Activated T-cell treated with anti-CD3 and anti-CD28 coated beads for 24 hours (primary cell): ENCODE measurements at places on chromosomes 6 and 20.

DNA sequence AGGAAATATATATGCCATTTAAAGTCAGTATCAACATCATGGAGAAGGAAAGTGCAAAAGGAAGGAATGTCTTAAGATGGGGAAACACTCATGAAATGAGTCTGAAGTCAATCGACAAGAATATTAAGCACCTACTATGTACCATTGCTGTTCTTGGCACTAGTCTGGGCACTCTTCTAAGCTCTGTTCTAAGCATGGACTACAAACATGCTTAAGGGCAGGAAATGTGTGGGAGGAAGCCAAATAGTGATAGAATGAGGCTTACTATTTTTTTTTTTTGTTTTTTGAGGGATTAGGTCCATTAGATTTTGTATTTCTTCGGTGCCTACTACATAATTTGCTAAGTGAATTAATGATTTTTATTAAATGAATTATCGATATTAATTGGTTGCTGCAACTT lies 83.8 kb upstream of the SUPT3H start:
- DNase-seq: no peak

DNA sequence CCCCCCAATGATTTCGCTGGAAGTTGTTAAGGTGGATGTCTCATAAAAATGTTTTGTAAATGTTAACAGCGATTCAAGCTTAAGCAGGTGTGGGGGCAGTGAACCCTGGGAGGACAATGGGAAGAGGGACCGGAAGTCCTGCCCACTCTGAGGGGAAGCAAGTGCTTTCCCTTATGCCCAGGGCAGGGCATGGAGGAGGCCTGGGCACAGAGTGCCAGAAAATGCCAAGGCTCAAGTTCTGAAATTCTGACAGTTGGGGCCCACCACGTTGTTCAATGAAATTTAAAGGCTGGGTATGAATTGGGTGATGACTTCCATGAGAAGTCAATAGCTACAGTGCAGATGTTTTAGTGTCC lies 132.7 kb upstream of the SALL4 start:
- DNase-seq: no peak

- DNase-seq: no peak
Measured at GRCh38 chr6:36958775-36959554, 4.4 kb downstream of the PI16 start.

- DNase-seq: no peak
Measured at GRCh38 chr6:40545954-40546353, 41.2 kb downstream of the LRFN2 start.

- no peak for DNase-seq
Measured at GRCh38 chr20:30611239-30611984, 646.1 kb upstream of the DEFB115 start.

DNA sequence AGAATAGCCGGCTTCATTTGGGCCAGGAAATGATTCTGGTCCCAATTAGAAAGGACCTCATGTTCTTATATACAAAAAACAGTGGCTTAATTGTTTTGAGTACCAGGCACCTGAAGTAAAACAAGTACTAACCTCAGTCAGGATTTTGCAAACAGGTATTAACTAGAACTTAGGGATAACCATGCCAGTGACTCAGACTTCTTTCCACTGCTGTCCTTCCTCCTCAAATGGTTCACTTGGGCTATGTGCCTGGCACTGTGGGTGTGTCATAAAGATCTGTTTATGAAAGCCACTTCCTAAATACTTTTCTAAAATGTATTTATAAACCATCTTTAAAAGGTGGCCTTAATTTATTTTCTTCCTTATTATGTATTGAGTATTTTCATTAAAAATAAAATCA lies 10.7 kb downstream of the CLDN20 start:
- DNase-seq: no peak

DNA sequence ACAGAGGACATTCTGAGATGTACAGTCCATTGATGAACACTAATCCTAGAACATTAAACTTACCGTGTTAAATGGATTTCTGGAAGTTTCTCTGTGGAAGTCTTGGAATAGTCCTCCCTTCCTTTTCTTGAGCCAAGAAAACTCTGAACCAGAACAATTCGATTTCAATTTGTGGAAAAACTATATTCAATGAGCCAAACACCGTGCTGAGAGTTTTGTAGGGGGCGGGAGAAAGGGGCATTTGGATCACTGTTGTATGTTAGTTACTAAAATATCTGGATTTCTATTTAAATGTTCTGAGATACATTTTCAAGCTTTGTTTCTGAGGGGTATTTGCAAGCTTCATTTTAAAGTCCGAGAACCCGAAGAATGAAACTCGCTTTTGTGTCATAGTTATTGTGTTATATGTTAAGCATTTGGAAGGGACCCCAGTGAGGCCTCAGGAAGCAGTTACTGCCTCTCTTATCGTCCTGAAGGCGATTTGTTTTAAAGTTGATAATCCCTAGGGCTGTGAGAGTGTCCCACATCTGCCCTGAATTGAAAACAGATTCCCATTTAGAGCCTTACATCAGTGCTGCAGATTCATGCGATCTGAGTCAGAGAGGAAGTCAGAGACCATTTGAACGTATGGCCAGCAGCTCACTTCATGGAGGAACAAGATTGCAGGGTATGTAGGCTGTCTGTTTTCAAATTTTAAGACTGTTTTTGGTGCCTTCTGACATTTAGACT lies 70.8 kb upstream of the SASH1 start:
- no peak for DNase-seq

DNA sequence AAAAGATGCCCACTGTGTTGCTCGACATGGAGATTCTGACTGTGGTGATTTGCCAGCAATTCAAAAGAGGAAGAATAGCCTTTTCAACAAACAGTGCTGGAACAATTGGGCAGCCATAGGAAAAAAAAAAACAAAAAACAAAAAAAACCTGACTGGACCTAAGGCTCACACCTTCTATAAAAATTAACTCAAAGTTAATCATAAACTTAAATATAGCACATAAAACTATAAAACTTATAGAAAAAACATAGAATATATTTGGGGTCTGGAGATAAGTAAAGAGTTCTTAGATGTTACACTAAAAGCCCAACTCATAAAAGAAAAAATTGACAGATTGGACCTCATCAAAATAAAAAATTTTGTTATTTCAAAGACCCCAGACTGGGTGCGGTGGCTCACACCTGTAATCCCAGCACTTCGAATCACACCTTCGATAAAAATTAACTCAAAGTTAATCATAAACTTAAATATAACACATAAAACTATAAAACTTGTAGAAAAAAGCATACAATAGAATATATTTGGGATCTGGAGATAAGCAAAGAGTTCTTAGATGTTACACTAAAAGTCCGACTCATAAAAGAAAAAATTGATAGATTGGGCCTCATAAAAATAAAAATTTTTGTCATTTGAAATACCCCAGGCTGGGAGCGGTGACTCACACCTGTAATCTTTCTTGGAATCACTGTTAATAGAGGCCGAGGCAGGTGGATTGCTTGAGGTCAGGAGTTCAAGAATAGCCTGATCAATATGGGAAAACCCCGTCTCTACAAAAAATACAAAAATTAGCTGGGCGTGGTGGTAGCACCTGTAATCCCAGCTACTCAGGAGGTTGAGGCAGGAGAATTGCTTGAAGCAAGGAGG lies 115.6 kb upstream of the FAM83B start:
- DNase-seq: no peak

DNA sequence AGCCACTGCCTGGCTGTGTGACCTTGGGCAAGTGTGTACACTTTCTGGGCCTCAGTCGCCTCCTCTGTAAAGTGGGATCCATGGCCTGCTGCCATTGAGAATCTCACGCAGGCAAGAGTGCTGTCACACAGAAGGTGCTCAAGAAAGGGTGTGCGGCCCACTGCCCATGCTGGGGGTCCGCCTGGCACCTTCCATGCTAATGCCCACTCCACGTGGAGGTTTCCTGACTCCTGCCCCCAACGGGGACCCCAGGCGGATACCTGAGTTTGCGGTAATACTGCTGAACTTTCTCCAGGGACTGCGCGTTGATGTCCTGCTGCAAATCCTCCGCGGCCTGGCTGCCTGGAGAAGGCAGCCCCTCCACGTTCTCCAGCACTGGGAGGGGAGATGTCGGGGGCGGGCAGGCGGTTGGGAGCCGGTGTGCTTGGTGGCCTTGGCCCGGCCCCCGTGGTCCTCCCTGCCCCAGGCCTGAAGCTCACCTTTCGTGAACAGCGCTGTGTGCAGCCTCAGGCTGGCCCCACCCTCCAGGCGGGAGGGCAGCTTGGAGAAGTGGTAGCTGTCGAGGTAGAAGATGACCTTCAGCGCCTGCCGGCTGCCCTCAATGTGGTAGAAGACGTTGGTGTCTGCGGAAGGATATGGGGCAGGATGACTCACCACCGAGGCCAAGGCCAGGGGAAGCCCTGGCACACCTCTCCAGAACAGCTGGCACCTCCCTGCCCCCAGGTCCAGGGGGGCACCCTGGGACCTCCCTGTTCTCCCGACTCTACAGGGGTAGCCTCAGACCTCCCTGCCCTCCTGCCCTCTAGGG lies 195.6 kb downstream of the PREX1 start:
- DNase-seq: no peak

DNA sequence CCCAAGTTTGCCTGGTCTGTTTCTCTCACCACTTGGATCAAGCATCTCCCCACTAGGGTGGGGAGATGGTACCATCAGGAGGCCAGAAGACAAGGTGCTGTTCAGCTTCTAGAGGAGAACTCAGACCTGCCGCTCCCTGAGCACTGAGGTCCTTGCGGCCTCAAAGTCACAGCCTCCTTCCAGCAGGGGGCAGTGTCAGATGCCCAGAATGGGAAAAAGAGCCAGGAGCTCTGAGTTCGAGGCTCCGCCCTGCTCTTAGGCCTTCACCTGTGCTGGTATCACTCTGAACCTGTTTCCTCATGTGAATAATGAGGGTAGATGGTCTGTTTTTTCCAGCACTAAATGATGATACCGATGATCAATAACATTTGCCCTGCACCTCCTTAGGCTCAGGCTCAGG lies 68.7 kb downstream of the TOX2 start:
- DNase-seq: peak; percentile 24

DNA sequence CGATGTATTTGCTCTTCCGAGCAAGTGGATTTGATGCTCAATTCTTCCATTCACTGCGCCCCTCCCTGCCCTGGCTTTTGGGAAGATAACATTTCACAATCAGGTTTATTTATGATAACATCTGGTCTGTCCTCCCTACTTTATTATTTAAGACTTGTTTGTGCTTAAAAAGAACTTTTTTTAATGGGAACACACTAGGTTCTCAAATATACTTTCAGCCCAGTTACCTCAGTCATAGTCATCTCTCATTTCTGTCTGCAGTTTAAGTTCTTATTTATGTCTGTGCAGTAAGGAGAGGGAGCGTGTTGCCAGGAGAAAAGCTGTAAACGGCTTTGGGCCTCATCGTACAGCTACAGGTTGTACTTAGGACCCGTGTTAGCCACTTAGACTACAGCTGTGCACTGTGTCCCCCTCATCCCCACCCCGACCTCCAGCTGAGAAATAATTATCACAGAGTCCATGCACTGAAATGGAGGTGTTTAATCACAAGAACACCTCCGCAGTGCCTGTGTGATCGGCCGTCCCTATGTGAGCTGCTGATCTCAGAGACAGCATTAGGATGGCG lies 99.3 kb downstream of the RPP40 start:
- no peak for DNase-seq

- DNase-seq: no peak
Measured at GRCh38 chr6:130377915-130378314, 12.1 kb downstream of the TMEM200A start.

DNA sequence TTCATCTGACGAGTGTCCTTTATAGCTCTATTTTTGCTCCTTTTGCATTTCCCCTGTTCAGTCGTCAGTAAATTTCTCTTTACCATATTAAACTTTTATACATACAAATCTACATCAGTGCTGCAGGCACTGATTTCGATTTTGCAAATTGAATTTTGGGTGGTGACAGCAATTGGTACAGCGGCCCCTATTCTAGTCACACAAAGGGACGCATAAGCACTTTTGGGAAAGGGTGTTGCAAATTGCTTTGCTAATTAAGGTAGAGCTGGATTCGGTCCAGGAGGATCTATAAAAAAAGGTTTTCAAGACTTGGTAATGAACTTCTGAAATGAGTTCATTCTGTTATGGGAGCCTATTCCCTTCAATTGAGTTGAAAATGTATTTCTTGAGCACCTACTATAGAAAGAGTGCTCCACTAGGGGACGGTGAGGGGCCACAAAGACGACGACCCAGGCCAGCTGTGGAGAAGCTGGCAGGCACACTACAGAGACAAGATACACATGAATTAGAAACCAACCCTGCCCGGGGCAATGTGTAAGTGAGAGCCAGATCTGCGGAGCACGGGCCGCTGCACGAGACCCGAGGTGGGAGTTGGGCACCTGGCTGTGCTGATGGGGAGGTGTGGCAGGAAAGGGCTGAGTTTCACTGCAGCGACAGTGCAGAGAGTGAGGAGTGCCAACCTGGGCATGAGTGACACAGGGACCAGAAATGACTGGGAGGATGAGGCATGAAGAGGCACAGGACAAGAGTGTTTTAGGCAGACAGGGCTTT lies 5.4 kb downstream of the UQCC2 start:
- no peak for DNase-seq

- DNase-seq: no peak
Measured at GRCh38 chr20:20130399-20130798, 78.1 kb downstream of the CFAP61 start.

DNA sequence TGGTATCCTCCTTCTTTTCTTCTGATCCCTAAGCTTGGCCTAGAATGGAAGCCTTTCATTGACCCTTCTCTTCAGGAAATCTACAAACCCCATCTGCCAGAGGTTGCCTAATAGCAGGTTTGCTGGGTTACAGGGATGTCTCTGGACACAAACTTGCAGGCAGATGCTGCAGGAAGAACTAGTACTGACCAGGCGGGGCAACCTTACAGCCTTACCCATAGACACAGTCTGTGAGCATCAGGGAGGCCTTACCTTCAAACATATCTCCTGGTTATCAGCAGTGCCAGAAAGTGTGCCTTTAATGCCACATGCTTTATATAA lies 2.6 kb downstream of the SCUBE3 start:
- no peak for DNase-seq

GRCh38 chr20:50294164-50295088 lies 103.8 kb downstream of the CEBPB start:
- no peak for DNase-seq

- no peak for DNase-seq
Measured at GRCh38 chr6:162814426-162814973, 86.7 kb downstream of the PACRG start.

DNA sequence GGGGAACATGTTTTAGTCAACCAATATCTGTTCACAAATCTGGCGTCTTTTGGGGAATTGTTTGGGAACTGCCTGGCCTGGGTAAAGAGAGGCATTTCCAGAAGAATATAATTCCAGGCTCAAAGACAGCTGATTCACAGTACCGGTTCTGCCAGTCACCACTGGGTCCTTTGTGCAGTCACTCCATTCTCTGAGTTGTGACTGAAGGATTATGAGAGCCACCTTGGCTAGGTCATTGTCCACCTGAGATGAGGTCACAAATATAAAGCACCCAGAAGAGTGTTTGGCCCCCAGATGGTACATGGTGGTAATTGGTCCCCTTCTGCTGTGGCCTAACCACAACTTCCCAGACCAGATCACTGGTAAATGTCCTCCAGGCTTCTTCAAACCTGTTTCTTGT lies 121.0 kb upstream of the SPACA1 start:
- no peak for DNase-seq

- DNase-seq: no peak
Measured at GRCh38 chr20:62668441-62669027, 26.2 kb downstream of the SLCO4A1 start.
